ENCODE measurements at places on chromosomes 6 and 20.

DNA sequence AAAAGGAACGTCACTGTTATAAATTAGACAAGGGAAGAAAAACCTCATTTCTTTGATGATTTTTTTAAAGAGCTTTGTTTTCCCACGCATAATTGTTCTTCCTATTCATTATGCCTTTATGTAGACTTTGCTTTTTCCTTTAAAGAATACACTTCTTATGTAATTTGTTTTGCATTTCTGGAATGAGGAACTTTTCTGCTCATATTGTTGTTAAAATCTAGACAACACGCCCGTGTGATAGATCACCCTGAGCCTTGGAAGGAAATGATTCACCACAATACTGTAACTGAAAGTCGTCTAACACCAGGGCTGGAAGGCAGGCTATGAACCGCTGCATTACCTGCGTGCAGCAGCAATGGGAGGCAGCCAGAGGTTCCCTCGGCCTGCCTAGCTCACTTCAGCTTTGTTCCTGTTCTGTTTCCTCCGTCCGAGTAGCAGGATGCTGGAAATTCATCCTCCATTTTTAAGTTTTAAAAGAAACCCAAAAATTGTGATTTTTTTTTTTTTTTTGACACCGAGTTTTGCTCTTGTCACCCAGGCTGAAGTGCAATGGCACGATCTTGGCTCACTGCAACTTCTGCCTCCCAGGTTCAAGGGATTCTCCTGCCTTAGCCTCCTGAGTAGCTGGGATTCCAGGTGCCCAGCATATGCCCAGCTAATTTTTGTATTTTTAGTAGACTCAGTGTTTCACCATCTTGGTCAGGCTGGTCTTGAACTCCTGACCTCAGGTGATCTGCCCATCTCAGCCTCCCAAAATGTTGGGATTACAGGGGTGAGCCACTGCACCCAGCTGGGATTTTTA, 49.6 kb upstream of the ZNF217 start:
- DNase-seq, result no peak

GRCh38 chr6:62808565-62809293, 402.5 kb upstream of the FKBP1C start:
- no peak for DNase-seq

GRCh38 chr6:131001111-131001736, 61.8 kb downstream of the EPB41L2 start:
- no peak for DNase-seq

- DNase-seq, result no peak
Measured at GRCh38 chr6:108193131-108193530, 27.3 kb downstream of the NR2E1 start.

DNA sequence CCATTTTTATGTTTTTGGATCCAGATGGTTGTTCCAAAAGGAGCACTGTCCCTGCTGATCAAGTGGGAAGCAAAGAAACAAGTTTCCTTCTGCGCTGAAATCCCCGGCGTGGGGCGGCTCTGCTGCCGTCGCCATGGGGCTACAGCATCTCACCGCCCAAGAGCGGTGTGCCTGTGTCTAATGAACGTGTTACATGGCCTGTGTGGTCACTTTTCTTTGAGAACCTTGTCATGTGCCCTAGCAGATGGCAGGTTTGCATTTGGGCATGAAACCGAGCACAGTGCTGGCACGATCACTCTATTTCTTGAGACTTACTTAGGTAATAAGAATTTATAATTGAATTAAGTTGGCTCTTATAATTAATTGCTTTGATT, 51.9 kb downstream of the ZDHHC14 start:
- no peak for DNase-seq

- DNase-seq, result no peak
Measured at GRCh38 chr6:33206027-33206863, 1.8 kb downstream of the HSD17B8 start.

GRCh38 chr6:68233623-68234022, 401.5 kb upstream of the ADGRB3 start:
- DNase-seq, result no peak

GRCh38 chr6:47103931-47104330, 61.8 kb upstream of the ADGRF1 start:
- DNase-seq, result no peak

GRCh38 chr6:45721665-45722064, 294.0 kb downstream of the CLIC5 start:
- no peak for DNase-seq

DNA sequence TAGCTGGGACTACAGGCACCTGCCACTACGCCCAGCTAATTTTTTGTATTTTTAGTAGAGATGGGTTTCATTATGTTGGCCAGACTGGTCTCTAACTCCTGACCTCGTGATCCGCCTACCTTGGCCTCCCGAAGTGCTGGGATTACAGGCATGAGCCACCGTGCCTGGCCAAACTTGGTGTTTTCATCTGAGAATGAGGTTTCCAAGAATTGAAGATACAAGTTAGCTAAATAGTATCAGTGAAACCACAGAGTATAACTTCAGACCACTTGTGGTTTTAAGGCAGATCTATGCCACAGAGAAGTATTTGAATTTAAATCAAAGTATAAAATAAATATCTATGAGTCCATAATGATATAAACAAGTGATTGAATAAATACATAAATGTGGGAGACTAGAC, 70.1 kb downstream of the SLC16A10 start:
- no peak for DNase-seq

DNA sequence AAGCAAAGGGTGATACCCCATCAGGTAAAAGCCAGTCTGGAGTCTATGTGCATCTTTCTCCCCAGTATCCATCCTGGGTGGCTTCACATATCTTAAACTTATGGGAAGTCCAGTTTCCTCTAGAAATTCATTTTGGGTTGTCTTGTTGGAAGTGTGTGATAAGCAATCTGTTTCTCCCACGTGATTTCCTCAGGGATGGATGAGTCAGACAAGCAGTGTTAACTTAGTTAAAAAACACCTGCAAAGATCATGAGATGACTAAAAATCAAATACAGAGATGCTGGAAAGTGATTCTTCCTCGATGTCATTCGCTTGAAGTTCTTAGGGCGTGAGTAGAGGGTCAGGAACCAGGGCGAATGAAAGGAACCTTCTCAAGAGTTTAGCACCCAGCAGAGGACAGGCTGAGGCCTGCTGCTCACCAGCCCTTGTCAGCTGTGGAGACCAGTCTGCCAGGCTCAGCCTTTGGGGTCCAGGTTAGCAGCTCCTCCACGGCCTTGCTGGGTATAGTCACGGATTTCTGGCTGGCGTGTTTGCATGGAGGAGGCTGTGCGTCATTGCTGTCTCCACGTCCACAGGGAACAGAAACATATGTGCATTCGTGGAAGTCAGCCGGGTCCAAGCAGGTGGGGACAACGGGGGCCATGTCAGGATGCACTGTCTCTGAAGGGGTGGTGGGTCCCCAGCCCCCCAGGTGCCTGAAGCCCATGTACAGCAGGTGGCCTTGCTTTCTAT, 2.8 kb upstream of the PNPLA1 start:
- no peak for DNase-seq

- no peak for DNase-seq
Measured at GRCh38 chr6:111685526-111685925, 79.8 kb upstream of the TRAF3IP2 start.

DNA sequence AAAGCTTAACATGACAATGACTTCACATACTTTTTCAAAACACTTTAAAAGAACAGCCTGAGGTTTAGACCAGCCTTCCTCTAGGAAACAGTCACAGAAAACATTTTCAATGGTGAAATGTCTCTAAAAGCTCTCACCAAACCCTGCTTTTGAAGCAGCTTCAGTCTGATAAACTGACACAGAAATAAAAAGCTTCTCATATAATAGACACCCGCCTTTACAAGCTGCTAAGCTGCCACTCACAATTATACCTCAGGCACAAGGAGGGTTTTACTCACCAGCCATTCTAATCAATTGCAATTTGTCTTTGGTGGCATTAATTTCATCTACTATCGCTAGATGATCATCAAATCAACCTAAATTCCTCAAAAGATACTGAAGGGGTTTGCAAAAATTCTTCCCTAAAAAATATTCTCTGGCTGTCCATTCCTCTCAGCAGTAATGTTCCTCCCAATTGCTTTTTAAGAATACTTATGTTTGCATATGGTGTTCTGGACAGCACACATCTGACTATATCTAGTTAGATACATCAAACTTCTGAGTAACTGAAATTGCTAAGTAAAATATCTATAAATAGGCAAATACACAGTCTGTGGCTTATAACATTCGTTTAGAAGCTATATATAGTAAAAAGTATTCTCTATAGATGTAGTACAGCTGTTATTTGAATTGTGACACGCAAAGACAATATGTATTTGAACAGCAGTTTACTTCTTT, 29.4 kb downstream of the KIF13A start:
- no peak for DNase-seq

- DNase-seq, result no peak
Measured at GRCh38 chr6:5151360-5151954, 66.3 kb downstream of the PPP1R3G start.

DNA sequence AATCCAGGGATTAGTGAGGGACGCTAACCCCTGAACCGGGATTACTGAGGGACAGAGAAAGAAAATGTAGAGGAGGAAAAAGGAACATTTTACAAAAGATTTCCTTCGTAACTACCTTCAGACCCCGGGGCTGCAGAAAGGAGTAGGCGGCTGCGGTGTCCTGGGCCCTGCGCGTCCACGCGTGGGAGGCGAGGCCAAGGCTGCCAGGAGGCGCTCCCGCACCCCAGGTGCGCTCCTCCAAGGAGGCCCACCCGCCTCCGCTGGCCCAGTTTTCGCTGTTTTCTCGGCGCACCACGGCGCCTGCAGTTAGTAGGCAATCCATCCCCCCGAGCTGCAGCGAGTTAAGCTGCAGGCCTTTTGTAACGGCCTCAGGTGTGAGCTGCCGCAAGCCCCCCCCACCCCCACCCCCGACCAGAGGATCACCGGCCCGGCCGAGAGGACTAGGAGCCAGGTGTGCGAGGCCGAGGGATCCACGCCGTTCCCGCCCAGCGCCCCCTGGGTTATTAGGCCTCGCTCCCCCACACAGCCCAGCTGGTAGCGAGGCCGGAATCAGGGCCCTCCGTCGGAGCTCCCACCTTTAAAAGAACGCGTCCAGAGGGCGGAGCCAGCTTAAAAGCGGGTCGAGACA, 380.3 kb upstream of the ARID1B start:
- no peak for DNase-seq

DNA sequence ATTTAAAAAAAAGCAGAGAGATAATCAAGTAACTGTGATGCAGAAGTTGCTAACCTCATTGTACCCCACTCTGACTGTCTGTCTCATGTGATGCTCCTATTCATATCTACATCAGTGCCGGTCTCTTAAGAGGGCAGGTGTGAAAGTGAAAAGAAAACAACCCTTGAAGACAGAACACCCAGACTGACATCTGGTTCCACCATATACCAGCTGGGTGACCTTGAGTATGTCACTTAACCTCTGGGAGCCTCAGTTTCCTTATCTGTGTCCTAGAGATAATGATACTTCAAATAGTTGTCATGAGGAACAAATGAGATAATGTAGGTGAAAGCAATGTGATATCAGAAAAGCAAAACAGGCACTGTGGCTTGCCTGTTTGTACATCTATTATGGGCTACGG, 426.8 kb upstream of the SOX4 start:
- DNase-seq, result no peak

DNA sequence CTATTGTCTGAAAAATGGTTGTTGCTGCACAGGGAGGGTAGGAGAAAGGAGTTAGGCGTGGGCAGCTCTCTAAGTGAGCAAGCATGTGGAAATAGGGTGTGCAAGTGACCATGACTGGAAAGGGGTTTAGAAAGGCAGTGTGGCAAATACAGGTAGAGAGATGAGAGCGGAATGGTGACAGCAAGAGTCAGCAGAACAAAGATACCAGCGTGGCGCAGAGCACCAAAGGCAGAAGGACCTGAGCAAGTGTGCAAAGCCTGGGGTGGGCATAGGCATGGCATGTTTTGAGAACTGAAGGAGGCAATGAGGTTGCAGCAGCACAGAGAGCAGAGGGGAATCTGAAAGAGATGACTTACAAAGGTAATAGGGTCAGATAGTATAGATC, 17.0 kb downstream of the RNF217 start:
- no peak for DNase-seq

DNA sequence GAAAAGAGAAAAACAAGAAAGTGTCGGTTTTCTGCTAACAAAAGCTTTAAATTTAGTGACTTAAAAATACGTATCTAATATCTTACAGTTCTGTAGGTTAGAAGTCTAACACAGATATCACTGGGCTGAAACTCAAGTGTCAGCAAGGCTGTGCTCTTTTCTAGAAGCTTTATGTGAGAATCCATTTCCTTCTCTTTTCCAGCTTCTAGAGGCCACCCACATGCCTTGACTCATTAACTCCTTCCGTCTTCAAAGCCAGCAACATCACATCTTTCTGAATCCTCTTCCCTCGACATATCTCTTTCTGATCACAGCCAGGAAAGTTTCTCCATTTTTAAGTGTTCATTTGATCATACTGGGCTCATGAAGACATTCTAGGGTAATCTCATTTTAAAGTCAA, 262.0 kb downstream of the MAFB start:
- no peak for DNase-seq

GRCh38 chr6:141735126-141735525, 397.6 kb upstream of the GJE1 start:
- no peak for DNase-seq

DNA sequence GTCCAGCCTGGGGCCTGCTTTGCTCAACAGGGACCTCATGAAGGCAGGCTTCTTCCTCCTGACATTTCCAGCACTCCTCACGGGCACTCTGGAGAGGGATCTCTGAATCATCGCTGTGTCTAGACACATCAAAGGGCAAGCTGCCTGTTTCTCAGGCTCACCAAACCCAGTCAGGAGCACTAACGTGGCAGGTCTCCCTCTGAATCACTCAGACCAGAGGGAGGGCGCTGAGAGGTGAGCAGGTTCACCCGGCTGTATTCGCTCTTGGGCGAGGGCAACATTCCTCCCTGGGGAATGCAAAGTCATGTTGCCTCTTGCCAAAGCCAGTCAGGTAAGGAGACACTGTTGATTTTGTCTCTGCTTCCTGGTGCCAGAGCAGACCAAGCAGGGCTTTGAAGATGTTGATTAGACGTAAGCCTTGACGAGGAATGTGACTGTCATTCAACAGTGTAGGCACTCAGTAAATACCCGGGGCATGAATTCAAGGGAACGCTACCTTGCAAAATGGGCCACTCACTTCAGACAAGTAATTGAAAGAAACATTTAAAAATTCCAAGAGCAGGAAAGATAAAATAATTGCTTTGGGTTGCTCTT, 50.1 kb downstream of the CYP24A1 start:
- DNase-seq, result peak; percentile 98
